ENCODE measurements at places on chromosomes 7 and 10.

GRCh38 chr7:22723181-22723601 lies 3.8 kb upstream of the IL6 start:
- DNase-seq = no peak

- no peak for DNase-seq
These were observed 144.3 kb downstream of the CDK14 start for GRCh38 chr7:90740386-90740785.

GRCh38 chr7:20722941-20723340 lies 63.7 kb downstream of the SP8 start:
- no peak for DNase-seq

- no peak for DNase-seq
These were observed 1.8 kb upstream of the FOXI2 start for GRCh38 chr10:127735156-127735555.

DNA sequence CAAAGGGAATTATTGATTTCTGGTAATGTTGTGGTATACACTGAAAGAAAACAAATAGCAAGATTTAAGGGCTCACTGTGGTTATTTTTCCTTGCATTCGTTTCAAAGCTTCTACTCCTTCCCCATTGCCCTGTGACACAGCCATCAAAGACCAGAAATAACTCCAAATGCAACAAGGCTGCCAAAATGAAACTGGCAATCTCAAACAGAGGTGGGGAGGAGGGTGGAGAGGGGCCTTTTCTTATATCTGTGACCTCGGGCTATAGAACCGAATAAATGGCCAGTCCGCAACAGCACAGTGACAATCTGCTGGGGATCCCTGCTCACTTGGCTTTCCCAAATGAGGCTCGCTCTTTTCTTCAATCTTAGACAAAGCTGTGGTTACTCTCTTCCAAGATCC lies 17.4 kb upstream of the SPOCK2 start:
- DNase-seq = no peak

GRCh38 chr10:131726076-131726880 lies 174.5 kb upstream of the PPP2R2D start:
- no peak for DNase-seq

DNA sequence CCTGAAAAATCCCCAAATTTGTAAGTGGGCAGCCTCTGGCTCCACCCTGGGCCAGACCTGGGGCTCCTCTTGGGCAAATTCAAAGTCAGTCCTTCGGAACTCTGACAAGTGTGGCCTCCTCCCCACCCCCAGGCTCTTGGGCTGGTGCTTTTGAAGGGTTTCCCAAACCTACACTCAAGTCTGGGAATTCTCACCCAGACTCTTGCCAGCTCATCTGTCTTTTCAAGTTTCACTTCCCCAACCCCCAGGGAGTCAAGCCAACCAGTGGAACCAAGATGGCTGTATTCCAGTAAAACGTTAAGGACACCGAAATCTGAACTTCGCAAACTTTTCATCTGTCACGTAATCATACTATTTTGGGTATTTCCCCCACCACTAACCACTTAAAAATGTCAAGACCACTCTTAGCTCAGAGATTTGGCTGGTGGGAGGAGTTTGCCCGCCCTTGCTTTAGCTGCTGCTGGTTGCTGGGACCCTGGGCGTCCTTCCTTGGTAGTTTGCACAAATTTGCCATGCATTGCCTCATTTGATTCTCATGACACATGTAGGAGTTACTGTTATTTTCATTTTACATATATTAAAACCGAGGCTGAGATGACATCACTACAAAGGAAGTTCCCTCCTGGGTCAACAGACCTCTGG lies 1.7 kb upstream of the MYO1G start:
- DNase-seq = no peak

- no peak for DNase-seq
These were observed 786 bp upstream of the AKR1C4 start for GRCh38 chr10:5195727-5196374.

Measured in stimulated activated CD8-positive, alpha-beta memory T cell treated with anti-CD3 and anti-CD28 coated beads, Interleukin-4, amount 100 ng/mL, for 1 hour (primary cell).